ENCODE measurements at places on chromosomes 7 and 10. TPM values are rescaled to one million over a fixed set of nuclear protein-coding genes. Genes with fewer than 3 reads are reported as not detected.

Gene BAMBI
- 2.4 TPM for polyA plus RNA-seq

Gene FOXI2
- polyA plus RNA-seq, result 0.50 TPM

Gene TSPAN15
- polyA plus RNA-seq, result 49.7 TPM

Gene PNLIPRP2
- polyA plus RNA-seq, result 0.11 TPM

Gene GSTO2
- polyA plus RNA-seq, result 3.4 TPM

Gene ARHGEF35
- 1.7 TPM for polyA plus RNA-seq

Gene NACAD
- 6.7 TPM for polyA plus RNA-seq

Gene MYO1G
- 1.2 TPM for polyA plus RNA-seq

Gene CABCOCO1
- 0.20 TPM for polyA plus RNA-seq

Gene PKD2L1
- polyA plus RNA-seq, result 0.11 TPM

Gene NUPR2
- polyA plus RNA-seq, result not detected

DNA sequence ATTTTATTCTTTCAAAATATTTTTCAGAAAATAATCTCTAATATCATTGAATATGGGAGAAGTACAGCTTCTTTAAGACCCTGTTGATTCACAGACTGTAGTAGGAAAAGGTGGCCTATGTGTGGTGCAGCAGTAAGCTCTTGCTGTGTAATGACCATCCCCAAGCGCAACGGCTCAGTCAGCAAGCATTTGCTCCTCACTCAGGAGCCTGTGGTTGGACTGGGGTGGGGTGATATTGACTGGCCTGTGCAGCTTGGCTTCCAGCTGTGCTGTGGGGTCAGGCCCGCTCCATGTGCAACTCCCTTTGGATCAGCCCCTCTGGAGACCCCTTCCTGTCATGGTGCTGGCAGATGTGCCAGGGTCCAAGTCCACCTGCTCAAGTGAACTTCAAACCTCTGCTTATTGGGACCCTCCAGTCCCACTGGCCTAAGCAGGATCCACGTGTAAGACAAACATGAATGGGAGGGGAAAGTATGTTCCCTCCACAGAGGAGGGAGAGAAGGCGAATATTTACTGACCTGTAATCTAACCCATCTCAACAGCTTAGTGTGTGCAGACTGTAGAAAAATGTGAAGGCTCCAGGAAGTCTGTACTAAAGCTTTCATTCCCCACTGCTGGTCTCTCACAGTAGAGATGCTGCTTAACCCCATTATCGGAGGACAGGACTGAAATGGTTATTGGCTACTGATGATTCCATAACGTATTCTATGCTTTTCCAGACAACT, 239.7 kb downstream of the WDR37 start:
- no peak for DNase-seq

DNA sequence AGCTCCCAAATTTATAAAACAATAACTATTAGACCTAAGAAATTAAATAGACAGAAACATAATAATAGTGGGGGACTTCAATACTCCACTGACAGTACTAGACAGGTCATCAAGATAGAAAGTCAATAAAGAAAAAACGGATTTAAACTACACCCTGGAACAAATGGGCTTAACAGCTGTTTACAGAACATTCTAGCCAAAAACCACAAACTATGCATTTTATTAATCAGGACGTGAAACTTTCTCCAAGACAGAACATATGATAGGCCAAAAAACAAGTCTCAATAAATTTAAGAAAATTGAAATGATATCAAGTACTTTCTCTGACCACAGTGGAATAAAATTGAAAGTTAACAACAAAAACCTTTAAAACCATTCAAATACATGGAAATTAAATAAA, 46.4 kb downstream of the ZNF680 start:
- no peak for DNase-seq

- DNase-seq, result no peak
These were observed 58.6 kb downstream of the ADRB1 start for GRCh38 chr10:114102256-114102655.

DNA sequence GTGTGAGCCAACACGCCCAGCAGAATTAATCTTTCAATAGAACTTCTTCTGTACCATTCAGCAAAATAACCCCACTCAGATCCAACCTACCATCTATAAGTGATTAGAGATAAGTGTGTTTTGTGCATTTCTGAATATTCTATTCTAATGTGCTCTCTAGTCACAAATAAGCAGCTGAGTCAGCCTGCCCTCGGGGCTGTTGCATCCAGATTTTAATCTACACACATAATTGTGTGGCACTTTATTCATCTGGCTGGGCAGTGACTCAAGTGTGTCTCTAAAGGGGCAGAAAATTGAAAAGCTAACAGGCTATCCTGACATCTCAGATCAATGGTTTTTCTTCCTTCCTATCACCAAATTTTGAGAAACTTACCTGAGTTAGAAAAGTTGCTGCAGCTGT, 60.3 kb downstream of the PRR15 start:
- no peak for DNase-seq

GRCh38 chr10:85490431-85490830, 876.2 kb downstream of the GRID1 start:
- DNase-seq, result no peak

DNA sequence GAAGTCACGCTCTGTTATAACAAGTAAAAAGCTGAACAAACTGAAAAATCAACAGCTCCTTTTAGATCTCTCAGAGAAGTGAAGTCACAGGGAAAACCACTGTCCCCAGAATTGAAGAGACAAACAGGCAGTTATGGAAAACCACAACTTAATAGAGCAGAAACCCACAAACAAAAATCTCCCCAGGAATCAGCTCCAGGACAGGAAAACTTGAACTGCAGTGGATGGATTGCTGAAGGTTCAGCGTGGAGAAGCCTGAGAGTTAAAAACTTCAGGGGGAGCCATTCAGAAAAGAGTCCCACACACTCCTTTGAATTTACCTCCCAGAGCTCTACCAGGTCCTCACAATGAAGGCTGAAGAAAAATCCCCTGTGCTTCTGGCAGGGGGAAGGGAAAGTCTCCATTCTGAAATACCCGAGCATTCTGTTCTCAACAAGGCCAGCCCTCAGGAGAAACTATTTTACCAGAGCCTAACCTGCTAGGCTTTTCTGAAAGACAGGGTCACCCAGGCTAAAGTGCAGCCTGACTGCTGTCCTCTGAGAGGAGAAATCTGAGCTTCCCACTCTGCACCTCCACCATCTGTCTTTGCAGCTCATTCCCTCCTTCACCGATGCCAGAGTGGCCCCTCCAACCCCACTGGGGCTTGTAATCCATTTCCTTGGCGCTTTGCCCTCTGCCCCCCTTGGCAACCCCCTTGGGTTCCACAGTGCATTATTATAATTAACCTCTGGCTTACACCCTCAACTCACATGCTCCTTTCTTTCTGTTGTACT, 65.0 kb upstream of the CCNY start:
- DNase-seq, result no peak

GRCh38 chr7:142375710-142376313, 118.0 kb upstream of the PRSS58 start:
- DNase-seq, result no peak

DNA sequence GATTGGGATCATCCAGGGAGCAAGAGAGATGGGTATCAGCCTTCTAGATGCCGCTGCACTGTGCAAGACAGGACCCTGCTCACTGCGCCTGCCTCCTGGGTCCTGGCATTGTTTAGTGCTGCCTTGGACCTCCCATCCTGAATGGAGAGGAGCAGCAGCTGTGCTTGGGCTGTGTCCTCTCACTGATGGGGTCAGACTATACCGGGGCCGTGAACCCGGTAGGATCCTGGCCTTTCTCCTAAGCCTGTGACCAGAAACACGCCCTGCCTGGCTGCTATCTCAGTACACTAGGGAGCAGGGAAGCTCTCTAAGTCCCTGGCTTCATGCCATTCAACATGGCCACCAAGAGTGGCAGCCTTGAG, 309.4 kb upstream of the ZNF32 start:
- no peak for DNase-seq

- no peak for DNase-seq
These were observed 111.4 kb downstream of the SRPK2 start for GRCh38 chr7:105277341-105277740.

DNA sequence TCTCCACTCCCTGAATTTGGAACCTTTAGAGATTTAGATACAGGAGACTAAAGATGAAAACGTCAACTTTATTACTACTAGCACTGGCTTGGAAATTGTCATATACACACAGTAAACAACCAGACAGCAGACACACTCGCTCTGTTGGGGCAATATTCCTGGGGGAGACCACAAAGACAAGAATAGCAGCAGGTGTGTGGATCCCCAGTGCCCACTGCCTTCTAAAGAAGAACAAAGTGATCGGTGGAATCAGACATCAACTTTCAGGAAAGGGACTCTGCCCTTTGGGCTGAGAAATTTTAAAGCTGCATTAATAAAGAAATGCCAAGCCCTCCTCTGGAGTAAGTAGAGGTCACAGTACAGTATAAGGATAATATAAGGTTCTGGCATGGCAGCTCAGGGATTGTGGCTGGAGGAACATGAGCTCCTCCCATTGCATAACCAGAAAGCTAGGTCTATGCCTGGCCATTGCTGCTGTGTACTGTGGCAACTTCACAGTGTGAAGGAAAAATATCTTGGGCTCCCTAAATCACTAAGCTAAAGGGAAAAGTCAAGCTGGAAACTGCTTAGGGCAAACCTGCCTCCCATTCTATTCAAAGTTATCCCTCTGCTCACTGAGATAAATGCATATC, 57.1 kb upstream of the ANKRD1 start:
- no peak for DNase-seq

- DNase-seq, result no peak
These were observed 902 bp upstream of the NFE2L3 start for GRCh38 chr7:26151096-26151495.

DNA sequence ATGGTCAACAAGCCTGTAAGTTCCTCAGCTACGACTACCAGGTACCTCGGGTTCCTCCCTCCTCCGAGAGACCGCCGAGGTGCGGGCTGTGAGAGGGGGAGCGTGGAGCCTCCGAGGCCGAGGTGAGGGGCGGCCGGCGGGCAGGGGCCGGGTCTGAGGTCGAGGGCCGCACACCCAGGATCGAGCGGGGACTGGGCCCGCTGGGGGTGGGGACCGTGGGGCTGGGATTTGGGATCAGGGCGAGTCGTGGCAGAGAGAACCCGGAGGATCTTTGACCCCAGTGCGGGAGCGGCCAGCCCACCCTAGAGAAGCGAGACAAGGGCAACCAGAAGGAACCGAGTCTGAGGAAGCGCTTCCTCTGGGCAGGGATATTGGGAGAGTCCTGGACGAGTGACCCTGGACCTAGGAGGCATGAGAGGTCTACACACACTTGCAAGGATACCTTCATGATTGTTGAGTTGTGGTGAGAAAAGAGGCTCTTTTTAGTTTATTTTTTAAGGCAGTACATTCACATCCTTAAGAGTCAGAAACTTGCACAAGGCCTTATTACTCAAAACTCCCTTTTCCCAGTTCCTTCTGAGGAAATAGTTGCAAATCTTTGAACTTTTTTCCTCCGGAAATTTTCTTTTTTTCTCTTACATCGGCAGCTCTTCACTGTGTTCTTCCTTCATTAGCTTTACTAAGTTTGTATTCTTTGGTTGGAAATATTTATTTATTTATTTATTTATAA, 395 bp downstream of the ZNF487 start:
- no peak for DNase-seq

DNA sequence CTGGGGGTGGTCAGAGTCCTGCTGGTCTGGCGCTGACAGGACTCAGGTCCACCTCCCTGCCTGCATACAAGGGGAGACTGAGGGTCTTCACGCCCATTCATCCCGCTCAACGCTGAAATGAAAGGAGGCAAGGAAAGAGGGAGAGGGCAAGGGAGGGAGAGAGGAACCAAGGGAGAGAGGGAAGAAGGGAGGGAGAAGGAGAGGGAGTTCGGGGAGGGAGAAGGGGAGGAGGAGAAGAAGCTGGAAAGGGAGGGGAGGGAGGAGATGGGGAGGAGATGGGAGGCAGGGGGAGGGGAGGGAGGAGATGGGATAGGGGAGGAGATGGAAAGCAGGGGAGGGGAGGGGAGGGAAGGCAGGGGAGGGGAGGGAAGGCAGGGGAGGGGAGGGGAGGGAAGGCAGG, 69.4 kb upstream of the INPP5A start:
- no peak for DNase-seq

DNA sequence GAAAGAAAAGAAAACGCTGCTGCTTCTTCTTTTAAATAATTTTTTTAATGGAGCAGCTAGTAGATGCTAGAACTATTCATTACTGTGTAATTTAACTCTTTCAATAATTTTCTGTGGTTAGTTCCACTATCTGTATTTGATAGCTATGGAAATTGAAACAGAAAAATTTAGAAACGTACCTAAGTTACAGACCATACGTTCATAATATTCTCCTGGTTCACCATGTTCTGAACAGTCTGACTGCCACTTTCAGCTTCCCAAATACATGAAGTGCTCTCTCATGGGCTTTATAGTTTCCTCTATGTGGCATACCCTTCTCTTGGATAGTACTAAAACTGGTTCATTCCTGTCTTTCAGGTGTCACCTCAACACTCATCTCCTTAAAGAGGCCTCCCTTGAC, 508.0 kb downstream of the MDFIC start:
- no peak for DNase-seq

DNA sequence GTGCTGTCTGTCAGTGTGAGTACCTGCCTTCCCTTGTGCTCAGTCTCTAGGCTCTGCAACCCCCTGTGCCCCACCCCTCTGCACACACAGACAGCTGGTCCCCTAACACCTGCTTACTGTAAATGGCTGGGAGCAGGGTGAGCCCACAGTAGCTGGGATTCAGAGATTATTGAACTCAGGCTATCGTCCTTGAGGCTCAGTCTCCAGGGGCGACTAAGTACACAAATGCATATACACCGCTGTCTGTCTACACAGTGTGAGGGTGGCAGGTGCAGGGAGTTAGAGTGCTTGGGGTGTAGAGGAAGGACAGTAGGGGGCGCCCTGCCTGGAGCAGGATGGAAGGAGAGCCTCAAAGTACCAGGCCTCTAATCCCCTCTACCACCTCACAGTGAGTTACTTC, 12.9 kb downstream of the UPP1 start:
- DNase-seq, result no peak

GRCh38 chr7:88669913-88670312, 89.6 kb upstream of the ZNF804B start:
- DNase-seq, result no peak

GRCh38 chr7:134678115-134678514, 31.5 kb downstream of the BPGM start:
- no peak for DNase-seq

GRCh38 chr10:21514129-21514817, 11.2 kb downstream of the SKIDA1 start:
- no peak for DNase-seq

- DNase-seq, result no peak
These were observed 270.1 kb downstream of the PRKG1 start for GRCh38 chr10:51344371-51344770.

- DNase-seq, result no peak
These were observed 112.5 kb upstream of the GJD4 start for GRCh38 chr10:35492386-35493195.

GRCh38 chr10:3399756-3400155, 227.2 kb upstream of the PITRM1 start:
- no peak for DNase-seq

DNA sequence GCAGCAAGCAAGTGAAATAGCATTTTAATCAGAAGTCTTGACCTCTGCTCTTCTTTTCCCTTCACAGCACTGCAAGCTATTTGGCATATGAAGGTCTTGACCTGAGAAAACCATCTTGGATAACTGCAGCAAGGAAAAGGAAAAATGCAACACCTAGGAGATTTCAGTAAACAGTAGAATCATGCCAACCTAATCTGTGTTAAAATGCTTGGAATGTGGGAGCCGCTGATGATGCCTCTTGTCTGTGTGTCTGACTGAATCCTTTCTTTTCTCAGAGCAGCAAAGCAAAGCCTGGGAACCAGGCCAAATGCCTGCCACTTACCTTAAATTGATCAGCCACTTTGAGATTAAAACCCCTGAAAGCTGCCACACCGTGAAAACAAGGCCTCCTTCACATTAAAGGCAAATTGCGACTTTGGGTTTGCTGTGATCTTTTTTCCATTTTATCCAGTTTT, 80.4 kb upstream of the CDK6 start:
- peak; percentile 31 for DNase-seq

All from muscle of back (tissue), 13 donors.